Thoracic aorta (tissue), 2 donors: ENCODE measurements at places on chromosomes 12 and 14. TPM values are rescaled to one million over a fixed set of nuclear protein-coding genes. Genes with fewer than 3 reads are reported as not detected.

DNA sequence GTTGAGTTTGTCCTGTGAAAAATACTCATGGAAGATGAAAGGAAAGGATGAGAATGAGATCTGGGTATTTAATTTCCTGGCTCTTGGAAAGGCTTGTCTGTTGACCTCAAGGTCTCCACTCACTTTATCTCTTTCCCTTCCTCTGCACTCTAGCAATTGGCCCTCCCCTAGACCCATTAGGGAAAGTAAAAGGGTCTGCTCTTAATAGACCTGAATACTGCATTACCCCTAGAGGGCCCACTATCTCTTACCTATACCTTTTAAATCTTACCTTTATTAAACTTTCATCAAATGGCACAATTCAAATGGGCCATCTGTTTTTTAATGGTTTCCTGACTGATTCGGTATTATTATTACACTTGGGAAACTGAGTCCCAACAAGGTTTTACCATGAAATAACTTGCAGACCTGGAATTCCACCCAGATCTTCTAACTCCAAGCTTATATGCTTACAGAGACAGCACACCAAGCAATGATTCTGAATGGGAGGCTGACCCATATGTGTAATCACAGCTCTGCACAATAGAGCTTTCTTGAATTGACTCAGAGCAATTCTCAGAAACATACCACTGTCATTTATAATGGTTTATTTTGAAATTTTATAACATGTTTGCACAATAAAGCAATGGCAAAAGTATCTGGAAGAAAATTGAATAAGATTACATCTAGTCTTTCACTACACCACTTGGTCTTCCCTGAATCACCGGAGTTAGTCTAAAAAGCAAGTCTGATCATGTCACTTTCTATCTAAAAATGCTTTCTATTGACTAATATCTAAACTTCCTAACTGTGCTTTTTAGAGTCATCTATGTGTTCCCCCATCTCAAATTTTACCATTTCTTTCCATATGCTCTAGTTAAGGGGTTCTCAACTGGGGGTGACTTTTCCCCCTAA lies 618.5 kb downstream of the NRXN3 start:
- DNase-seq, result no peak

- no peak for DNase-seq
Measured at GRCh38 chr12:51677284-51677968, 86.4 kb downstream of the SCN8A start.

DNA sequence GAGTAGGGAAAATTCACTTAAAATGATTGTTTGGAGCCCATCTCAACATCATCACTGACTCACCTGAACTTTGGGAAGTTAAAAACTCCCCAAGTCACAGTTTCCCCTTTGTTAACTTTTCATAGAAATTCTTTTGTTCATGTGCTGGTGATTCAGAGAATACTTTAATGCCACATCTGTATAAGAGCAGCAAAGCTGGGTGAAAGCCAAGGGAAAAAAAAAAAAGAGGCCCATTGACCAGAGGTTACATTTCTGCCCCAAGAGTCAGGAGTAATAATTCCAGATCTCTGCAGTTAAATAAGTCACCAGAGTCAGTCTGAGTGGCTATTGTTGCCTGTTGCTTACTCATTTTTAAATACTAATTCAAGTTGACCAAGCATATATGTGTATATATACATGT lies 136.4 kb upstream of the LGR5 start:
- DNase-seq, result no peak

- DNase-seq, result no peak
Measured at GRCh38 chr12:116472193-116472592, 87.0 kb upstream of the MAP1LC3B2 start.

- no peak for DNase-seq
Measured at GRCh38 chr12:95118138-95118787, 44.8 kb upstream of the NR2C1 start.

- no peak for DNase-seq
Measured at GRCh38 chr14:82420871-82421270, 887.2 kb upstream of the SEL1L start.

GRCh38 chr12:63909746-63910145 lies 65.2 kb downstream of the SRGAP1 start:
- DNase-seq, result no peak

GRCh38 chr12:14366209-14367039 lies 942 bp downstream of the ATF7IP start:
- DNase-seq, result no peak

GRCh38 chr12:53978477-53979356 lies 4.0 kb upstream of the HOTAIR start:
- no peak for DNase-seq

GRCh38 chr14:72605921-72606220 lies 288.0 kb downstream of the DPF3 start:
- DNase-seq, result no peak

- no peak for DNase-seq
Measured at GRCh38 chr12:3432176-3432742, 58.7 kb upstream of the PRMT8 start.

GRCh38 chr12:70543444-70543843 lies 93.8 kb downstream of the PTPRB start:
- no peak for DNase-seq

DNA sequence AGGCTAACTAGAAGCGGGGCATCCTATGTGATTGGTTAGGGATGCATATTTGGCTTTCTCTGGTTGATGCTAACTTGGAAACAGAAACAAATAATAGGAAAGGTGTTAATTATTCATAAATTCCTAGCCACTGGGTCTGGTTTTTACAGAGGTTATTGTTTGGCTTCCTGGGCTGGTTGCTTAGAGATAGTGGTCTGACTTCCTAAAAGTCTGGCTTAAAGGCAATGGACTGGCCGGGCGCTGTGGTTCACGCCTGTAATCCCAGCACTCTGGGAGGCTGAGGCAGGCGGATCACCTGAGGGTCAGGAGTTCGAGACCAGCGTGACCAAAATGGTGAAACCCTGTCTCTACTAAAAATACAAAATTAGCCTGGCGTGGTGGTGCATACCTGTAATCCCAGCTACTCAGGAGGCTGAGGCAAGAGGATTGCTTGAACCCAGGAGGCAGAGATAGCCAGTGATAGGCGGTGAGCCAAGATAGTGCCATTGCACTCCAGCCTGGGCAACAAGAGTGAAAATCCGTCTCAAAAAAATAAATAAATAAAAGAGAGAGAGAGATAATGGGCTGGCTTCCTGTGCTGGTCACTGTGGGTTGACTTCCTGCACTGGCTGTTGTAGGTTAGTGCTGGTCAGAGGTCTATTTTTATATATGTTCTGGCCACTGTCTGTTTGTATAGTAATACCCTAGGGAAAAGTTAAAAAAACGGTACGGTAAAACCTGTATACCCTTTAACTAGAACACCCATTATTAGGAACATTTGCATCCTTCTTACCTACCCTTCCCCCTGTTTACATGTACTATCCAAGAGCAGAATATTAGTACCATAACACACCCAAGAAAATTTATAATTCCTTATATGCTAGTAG lies 24.1 kb downstream of the OR6S1 start:
- DNase-seq, result no peak

DNA sequence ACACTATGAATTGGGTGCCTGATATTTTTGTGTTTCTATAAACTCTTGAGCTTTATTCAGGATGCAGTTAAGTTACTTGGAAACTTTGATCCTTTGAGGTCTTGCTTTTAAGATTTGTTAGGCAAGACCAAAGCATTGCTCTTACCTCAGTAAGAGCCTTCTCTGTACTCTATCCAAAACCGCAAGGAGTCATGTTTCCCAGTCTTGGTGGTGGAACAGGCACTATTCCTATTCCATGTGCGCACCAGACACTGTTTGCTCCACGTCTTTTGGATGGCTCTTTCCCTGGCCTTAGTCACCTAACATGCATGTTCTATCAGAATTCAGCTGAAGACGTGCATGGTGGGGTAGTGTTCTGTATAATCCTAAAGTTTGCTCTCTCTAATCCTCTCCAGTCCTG lies 23.5 kb downstream of the CSRP2 start:
- no peak for DNase-seq

DNA sequence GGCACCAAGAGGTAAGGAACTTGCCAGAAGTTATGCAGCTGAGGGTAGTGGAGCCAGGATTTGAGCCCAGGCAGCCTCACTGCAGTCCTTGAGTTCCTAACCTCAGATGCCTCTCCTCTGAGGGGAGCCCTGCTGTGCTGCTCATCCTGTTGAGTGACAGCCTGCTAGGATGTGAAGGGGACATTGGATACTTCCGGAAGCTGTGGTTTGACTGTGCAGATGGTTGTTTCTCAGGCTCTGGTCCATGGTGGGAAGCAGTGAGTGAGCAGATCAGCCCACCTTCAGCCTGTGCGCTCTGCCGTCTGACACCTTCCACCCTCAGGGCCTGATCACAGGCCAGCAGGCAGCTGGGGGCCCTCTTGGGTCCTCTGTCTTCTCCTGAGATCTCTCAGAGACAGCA lies 253.2 kb downstream of the CACNA1C start:
- no peak for DNase-seq

DNA sequence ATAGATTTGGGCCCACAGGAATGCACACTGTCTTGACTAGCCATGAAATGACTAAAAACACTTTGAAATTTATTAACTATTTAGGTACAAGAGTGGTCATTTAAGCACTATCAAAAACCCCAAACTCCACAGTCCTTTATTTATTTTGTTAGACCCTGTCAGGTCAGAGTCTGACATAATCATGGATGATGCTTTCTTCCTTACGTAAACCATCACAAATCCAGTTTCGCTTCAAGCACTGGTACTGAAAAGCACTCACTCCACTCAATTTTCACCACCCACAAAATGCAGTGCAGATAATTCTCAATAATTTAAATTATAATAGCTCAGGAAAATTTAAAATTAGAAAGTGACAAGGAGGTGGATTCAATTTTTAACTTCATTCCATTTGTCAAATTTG lies 25.8 kb downstream of the PPP2R5E start:
- no peak for DNase-seq

DNA sequence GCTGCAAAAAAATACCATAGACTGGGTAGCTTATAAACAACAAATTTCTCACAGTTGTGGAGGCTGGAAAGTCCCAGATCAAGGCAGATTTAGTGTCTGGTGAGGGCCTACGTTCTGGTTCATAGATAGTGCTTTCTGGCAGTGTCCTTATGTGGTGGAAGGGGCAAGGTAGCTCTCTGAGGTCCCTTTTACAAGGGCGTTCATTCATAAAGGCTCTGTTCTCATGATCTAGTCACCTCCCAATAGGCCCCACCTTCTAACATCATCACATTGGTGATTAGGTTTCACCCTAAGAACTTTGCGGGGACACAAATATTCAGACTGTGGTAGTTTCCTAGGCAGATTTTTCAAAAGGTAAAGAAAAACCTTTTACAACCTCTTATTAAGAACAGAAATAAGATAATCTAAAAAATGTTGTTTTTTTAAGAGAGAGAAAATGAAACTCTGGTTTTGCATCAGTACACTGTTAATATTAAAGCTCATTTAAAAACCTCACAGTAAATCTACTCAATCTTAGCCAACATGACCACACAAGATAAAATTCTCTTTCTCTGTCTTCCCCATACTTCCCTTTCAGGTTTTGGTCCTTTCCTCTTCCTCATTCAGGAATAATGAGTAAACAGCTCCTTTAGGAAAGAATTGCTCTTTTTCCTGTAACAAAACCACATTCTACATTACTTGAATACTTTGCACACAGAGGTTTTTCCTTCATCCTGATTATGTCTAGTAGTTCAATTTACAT lies 117.5 kb downstream of the UNC79 start:
- no peak for DNase-seq

DNA sequence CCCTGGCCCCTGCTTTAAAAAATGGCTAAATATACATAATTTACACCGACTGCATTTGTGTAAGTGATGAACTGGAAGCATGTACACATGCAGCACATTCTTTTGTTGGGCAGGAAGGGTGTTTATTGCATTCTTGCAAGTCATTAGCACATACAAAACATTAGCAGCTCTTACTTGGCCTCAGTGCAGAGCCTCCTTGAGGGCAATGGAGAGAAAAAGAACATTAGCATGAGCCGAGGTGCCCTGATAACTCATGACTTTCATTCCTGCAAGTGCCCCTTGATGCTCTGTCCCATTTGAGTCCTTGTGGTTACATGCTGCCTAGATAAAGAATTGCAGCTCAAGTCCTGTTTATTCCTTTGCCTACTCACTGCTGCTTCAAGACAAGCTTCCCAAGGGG lies 61.9 kb downstream of the PAX9 start:
- DNase-seq, result no peak

GRCh38 chr12:87848248-87848868 lies 180.8 kb downstream of the C12orf50 start:
- DNase-seq, result no peak

GRCh38 chr12:41510470-41510869 lies 322.4 kb downstream of the PDZRN4 start:
- no peak for DNase-seq

GRCh38 chr14:22915886-22916521 lies 2.9 kb downstream of the RBM23 start:
- DNase-seq, result no peak

GRCh38 chr12:27779416-27779919 lies 565 bp upstream of the KLHL42 start:
- no peak for DNase-seq

- DNase-seq, result no peak
Measured at GRCh38 chr14:73717711-73718417, 3.7 kb upstream of the PNMA1 start.

DNA sequence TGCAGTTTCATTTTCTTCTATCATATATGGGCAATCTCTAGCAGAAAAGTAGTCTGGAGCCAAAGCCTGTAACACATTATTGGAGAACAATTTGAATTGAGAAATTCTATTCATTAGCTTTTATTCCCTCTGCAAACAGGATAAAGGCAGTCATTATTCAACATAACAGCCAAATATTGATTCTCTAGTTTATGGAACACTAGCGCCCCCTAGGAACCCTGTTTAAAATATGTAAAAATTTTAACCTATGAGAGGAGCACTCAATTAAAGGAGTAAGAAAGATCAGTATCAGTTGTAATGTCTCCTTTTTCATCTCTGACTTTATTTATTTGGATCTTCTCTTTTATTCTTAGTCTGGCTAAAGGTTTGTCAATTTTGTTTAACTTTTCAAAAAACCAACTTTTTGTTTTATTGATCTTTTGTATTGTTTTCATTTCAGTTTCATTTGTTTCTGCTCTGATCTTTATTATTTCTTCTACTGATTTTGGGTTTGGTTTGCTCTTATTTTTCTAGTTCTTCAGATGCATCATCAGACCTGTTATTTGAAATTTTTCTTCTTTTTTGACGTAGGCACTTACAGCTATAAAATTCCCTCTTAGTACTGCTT lies 4.8 kb upstream of the LMNTD1 start:
- no peak for DNase-seq

DNA sequence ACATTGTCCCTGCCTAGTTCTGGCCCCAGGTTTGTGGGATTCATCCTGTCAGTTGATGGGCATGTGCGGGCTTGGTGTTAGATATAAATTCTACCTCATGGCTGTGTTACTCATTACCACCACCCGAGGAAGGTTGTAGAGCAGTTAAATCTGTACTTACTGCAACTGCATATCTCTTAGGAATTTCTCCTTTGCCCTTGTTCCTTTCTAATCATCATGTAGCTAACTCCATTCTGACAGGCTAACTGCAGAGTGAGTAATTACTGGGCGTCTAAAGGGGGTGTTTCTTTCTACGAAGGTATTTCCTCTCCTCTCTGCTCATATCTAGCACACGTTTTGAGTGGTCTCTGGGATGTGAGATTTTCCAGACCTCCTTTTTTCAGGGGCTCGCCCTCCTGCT lies 1076.7 kb downstream of the TMTC2 start:
- DNase-seq, result no peak

CLEC9A gene
- not detected for total RNA-seq

RNASE7 gene
- total RNA-seq, result not detected

FOXN4 gene
- not detected for total RNA-seq

ALG10 gene
- total RNA-seq, result 11.2 TPM

EIF2B2 gene
- total RNA-seq, result 39.8 TPM

GDF3 gene
- total RNA-seq, result not detected

SPTB gene
- total RNA-seq, result 5.6 TPM

PTGDR gene
- total RNA-seq, result 2.0 TPM

GAS2L3 gene
- 9.3 TPM for total RNA-seq

CCDC38 gene
- not detected for total RNA-seq

SPIC gene
- total RNA-seq, result not detected
